Aorta (tissue), 5 donors: ENCODE measurements at places on chromosomes 12 and 14.

DNA sequence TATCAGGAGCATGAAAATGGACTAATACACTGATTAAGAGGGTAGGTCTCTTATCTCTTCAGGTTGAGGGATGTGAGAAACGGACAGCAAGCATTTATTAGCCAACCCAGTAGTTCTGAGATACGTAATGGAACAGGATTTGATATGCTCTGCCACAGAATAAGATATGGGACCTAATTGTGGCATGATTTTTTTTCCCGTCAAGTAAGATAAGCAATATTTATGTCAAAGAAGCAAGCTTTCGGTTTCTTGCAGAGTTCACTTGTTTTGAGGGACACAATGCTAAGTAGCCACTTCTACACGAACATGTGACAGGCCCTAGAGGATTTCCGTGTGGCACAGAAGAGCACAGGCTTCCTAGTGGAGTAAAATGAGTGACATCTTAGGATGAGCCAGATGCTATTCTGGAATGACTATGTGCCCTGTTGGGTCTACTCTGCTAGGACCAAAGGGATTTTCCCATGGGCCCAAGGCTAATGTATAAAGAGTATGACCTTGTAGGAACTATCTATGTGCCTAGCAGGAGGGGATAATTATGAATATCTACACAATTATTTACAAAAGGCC lies 57.9 kb downstream of the SLC38A1 start:
- no peak for DNase-seq

DNA sequence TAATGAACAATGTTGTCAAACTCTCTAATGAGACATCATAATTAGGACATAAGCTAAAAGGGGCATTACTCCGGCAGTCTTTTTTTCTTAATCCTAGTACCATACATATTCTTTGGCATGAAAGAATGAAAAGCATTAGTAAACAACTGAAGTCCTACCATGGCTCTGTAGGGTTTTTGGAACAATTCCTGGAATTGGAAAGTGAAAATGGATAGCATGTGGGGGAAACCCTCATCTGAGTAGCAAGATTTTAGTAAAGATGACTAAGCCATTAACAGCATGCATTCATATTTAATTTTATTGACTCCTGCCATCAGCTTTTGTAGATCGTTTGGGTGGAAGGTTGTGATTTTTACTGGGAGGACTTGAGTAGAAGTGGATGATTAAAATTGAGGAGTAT lies 216.2 kb upstream of the PDZRN4 start:
- DNase-seq = no peak

DNA sequence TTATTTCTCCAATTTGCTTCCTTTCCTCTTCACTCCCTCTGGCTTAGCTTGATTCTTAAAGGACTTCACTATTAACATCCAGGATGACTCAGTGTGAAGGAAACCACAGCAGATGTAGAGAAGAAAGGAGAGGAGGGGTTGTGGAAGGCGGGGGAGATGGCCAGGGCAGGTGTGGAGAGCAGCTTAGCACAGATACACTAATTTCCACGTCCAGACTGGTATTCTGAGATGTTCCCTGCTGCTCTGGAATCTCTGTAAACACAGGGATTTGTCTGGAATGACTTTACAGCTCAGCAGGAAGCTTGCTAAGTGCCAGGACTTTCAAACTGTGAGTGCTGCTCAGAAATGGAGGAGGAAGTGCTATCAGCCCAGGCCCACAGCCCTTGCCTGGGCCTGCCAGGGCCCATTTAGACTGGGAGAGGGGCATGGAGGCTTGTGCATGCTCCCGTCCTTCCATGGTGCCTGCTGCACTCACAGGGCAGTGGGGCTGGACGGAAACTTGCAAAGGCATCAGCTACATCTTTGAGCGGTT lies 202.5 kb upstream of the DDHD1 start:
- no peak for DNase-seq

DNA sequence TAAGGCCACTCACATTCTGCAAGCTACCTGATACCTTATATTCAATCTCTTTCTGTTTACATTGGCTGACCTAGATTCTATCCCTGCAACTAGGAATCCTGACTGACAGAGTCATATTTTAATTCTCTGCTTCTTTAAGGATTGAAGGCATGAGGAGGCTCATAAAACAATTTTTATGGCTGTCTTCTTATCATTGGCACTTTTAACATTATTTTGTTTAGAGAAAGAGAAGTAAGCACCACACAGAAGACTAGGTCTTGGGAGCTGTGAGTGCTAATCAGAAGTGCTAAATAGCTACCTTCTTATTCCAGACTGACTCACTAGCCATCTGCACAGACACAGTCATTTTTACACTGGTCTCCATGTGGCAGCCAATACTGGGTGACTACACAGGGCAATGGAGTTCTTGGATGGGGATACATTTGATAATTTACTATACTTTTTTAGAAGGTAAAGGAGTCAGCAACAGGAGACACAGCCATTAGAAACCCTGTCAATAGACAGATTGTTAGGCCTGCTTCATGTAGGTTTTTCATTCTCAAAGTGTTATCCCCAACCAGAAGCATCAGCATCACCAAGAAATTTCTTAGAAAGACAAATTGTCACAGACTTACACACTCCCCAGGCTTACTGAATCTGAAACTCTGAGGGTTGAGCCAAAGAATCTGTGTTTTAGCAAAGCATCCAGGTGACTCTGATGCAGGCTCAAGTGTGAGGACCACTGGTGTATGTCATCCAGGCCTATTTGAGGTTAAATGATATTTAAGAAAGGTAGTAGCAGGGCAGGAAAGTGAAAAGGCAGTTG lies 214.1 kb downstream of the DUSP6 start:
- no peak for DNase-seq
